Fibroblast of lung (primary cell): ENCODE measurements at places on chromosomes 1 and 21. TPM values are rescaled to one million over a fixed set of nuclear protein-coding genes. Genes with fewer than 3 reads are reported as not detected.

The SMCP gene
- total RNA-seq: 0.17 TPM in 1 of 2 replicates, not detected in the other

DNA sequence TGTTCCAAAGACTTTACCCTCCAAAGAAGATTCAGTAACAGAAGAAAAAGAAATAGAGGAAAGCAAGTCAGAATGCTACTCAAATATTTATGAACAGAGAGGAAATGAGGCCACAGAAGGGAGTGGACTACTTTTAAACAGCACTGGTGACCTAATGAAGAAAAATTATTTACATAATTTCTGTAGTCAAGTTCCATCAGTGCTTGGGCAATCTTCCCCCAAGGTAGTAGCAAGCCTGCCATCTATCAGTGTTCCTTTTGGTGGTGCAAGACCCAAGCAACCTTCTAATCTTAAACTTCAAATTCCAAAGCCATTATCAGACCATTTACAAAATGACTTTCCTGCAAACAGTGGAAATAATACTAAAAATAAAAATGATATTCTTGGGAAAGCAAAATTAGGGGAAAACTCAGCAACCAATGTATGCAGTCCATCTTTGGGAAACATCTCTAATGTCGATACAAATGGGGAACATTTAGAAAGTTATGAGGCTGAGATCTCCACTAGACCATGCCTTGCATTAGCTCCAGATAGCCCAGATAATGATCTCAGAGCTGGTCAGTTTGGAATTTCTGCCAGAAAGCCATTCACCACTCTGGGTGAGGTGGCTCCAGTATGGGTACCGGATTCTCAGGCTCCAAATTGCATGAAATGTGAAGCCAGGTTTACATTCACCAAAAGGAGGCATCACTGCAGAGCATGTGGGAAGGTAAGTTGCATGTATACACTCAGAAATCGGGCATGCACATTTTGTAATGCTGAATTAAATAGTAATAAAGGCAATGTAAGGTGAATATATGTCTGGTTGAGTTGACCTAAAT is 97.2 kb downstream of the ZFYVE9 start:
- peak; percentile 36 for DNase-seq

The CFHR2 gene
- total RNA-seq: not detected in 2 replicates

DNA sequence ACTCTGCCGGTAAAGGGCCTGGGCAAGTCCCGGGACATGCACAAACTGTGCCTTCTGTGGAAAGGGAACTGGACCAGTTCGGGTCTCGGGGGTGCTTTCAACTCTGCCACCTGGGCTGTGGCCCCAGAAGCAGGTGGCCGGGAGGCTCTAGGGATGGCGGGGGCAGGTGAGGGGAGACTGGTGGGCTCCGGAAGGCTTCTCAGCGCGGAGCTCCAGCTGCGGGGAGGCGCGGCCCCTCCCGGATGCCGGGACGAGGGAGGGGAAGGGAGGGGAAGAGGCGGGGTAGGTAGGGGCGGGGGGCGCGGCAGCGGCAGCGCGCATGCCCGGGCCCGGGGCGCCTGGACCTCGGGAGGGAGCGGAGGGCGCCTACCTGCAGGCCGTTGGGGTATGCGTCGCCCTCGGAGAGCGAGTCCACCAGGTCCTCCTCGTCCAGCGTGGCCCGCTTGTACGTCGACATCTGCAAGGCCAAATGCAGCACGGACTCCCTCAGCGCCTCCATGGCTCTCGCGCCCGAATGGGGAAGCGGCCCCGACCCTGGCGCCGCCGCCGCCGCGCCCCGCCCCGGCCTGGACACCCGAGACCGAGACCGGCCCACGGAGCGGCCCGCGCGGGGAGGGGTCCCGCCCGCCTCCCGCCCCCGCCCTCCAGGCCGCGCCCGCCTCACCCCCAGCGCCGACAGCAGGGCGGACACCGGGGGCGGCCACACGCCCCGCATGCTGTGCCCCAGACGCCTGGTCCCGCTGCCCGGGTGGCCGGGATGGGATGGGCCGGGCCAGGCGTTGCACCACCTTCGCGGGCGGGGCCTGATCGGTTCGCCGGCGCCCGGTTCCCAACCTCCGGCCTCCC is at the start of gene ECE1:
Gene ECE1, minus strand, starts transcription at position 764 of the 846 bp plus-strand sequence. Its CDS starts 49 bp downstream, at position 715.
- DNase-seq: no peak

The OR2AK2 gene
- total RNA-seq: not detected in 2 replicates

- DNase-seq: no peak
Measured at GRCh38 chr1:62230718-62231117, 36.1 kb downstream of the L1TD1 start.

DNA sequence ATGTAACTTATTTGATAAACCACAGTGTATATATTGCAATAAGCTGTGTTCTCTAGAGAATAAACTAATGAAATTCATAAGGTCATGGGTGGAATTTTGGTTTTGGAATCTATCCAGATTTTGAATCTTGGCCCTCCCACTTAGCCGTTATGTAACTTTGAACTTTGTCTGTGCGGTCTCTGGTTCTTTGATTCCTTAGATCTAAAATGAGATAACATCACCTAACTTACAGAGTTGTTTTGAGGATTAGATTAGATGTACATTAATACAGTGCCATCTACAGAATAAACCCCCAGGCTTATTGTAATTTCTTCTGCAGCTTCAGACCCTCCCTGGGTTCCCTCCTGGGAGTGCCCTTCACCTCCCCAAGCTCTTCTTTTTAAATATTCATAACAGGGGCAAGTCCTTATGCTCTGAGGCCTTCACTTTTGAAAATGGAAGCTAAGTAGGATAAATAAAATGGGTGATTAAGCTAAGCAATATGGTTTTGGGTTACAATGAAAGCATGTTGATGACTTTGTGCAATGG is 124.3 kb downstream of the ATG4C start:
- DNase-seq: no peak
